ENCODE measurements at places on chromosomes 3 and 15.

GRCh38 chr3:152285509-152285908 lies 16.8 kb downstream of the MBNL1 start:
- DNase-seq: no peak

GRCh38 chr3:188943591-188943990 lies 228.2 kb upstream of the TPRG1 start:
- no peak for DNase-seq

DNA sequence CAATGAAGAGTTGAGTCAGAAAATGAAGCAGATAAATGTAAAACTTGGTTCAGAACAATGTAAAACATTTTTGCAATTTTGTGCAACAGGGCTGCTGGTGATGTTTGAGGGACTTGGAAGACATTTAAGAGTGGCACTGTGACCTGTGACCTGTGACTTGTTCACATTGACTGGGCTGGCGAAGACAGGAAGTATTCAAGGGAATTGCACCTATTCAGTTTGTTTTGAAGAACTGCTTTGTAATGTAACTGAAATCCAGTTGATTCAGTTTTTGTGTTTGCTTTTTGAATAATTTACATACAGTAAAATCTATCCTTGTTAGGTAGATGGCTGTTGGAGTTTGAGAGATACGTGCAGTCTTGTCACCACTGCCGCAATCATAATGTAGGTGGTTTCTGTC lies 35.4 kb downstream of the MCTP2 start:
- DNase-seq: no peak

DNA sequence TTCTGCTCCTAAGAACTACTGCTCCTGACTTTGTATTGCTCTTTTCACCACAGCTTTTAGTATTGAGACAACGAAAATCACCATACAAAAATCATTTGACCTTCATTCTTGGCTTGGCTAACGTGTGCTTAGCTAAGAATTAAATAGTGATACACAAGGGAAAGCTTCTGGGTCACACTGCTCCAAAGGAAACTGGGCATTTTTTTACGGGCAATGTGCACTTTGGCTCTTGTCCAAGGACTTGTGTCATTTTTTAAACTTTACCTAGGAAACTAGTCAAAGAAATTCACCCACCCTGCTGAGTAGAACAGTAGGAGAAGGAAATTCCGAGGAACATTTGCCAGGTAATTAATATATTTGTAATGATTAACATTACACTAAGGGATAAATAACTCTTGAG lies 19.8 kb downstream of the WDR72 start:
- no peak for DNase-seq

DNA sequence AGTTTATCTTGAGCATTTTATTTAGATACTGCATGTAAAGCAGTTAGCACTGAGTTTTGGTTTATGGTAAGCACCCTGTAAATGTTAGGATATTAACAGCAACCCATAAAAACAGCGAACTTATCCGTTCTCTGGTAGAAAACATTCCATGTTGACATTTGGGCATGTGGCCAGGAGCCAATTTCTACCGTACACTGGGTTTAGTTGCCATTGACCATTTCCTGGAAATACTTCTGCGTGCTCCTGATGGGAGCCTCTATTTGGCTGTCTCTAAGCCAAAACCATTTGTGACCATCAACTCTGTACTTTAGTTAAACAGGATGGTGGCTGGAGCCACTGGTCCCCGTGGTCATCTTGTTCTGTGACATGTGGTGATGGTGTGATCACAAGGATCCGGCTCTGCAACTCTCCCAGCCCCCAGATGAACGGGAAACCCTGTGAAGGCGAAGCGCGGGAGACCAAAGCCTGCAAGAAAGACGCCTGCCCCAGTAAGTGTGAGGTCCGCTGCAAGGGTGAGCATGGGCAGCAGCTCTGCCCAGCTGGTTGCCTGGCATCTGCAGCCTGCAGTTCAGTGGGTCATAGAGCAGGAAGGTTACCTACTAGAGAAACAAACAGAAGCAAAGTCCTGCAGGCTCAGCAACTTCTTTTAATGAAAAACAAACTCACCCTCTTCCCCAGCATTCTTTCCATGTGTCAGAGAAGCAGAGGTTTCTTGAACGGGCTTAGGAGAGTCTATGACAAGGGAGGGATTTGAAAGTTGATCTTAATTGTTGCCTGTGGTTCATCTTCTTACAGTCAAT lies 7.1 kb downstream of the THBS1 start:
- no peak for DNase-seq
